ENCODE measurements at places on chromosomes 6 and 20.

- DNase-seq: no peak
Measured at GRCh38 chr6:41555326-41556300, 9.4 kb downstream of the FOXP4 start.

DNA sequence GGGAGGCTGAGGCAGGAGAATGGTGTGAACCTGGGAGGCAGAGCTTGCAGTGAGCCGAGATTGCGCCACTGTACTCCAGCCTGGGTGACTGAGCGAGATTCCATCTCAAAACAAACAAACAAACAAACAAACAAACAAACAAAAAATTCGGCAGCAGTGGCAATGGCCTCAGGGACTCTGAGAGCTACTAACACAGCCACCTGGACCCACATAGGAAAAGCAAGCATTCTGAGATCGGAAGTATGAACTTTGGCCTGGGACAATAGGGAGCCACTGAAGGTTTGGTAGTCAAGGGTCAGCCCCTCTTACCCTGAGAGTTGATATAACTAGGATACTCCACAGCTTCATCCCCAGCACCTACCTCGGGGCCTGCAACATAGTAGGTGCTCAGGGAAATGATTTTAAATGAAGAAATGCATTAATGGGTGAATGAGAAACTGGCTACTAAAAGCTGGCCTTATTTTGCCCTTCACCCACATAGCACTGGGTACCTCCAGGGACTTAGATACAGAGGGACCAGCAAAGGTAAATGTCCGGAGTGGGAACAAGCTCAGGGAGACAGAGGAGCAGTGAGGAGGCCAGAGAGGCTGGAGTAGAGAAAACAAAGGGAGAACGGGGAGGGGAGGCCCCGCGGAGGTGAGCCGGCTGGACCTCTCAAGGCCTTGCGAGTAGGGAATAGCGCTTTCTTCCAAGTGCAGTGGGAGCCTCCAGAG is 46.6 kb upstream of the PTGIS start:
- DNase-seq: no peak

- DNase-seq: no peak
Measured at GRCh38 chr6:90098001-90098531, 198.6 kb downstream of the BACH2 start.

GRCh38 chr6:73610444-73611275 is 43.1 kb downstream of the SLC17A5 start:
- no peak for DNase-seq

DNA sequence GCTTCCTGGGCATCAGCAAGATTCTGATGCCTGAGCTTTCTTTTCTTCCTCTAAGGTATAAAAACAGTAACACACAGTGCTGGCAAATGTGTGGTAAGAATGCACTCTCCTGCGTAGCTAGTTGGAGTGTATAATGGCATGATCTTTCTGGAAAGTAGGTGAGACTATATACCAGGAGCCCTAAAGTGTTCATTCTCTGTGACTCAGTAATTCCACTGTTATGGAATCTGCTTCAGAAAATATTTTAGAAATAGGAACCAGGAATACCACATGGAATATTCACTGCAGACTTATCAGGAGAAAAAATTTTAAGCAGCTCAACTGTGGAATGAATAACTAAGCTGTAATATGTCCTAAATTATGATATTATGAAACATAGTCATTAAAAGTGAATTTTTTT is 16.9 kb upstream of the CSE1L start:
- DNase-seq: no peak

GRCh38 chr6:150631283-150631983 is 31.7 kb downstream of the PLEKHG1 start:
- DNase-seq: no peak

DNA sequence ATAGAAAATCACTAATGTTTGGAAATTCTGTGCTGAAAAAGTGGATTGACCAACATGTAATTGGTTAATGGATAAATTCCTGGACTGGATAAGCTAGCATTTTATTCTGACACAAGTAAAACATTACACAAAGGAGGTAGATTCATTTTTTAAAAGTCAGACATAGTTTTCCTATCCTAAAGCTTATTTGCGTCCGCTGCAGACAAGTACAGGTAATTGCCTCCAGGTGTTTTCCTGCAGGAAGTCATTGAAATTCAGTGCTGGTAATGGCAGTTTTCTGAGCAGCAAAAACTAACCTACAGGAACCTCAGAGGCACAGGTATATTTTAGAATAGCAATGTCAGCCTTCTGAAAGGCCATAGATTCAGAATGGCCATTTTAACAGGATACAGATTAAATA is 20.0 kb upstream of the HIVEP1 start:
- DNase-seq: no peak

DNA sequence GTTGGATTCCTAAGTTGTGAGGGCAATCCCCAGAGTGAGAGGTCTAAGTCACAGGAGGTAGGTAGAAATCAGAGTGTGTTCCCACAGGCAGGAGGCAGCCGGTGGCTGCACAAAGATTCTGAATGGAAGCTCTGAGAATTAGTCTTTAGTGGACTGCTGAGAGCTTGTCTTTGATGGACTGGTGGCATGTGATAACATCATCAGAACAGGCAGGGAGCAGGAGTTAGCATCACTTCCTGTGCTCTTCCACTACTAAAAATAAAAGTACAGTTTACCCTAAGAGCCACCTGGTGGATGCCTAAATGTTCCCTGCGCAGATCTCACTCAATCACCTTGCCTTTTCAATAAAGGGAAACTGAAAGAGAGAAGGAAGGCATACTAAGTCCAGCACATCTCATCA is 294.6 kb upstream of the POU3F2 start:
- DNase-seq: no peak
